ENCODE measurements at places on chromosomes 2 and 18.

DNA sequence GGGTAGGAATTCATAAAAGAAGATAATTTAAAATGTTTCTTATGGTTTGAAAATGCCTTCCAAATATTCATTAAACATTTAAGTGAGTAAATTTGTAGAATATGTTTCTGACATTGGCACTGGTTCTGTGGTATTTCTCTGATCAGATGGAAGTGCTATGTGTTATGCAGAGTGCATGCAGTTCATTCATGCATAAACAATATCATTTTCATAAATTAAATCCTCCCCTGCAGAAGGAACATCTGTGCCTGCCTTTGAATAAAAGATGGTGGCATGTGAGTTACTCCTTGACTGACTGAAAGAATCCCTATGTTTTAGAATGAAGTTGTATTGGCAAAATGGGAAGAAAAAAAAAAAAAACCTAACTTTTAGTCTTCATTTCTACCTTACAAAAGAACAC is 5.9 kb downstream of the NEUROD1 start:
- no peak for DNase-seq

- DNase-seq, result no peak
These were observed 113.0 kb upstream of the SLC1A4 start for GRCh38 chr2:64876137-64876647.

- DNase-seq, result no peak
These were observed 59.4 kb downstream of the NAPG start for GRCh38 chr18:10585260-10585659.

DNA sequence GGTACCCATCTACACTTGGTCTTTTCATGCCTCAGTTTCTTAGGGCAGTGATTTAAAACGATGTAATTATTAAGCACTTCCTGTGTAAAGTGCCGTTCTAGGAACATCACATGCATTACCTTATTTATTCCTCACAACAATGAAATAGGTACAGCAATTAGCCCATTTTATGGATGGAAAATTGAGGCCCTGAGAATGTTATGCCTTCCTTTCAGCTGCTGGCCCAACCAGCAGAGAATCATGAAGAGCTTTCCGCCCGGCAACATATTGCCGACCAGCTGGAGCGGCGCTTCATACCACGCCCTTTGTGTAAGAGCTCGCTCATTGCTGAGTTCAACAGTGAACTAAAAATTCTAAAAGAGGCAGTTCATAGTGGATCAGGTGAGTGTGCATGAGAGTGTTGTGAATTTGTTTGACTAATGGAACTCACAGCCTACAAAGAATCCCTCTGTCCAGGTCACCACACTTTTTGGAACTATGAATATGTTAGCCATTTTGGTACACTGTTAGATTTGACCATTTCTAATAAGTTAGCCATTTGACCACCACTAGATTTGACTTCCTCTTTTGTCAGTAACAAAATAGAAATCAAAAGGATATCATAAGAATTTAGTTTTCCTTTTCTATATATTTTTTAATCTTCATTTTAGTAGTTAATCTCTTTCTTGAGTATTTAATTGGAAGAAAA is 25.6 kb upstream of the RPE start:
- DNase-seq, result no peak

DNA sequence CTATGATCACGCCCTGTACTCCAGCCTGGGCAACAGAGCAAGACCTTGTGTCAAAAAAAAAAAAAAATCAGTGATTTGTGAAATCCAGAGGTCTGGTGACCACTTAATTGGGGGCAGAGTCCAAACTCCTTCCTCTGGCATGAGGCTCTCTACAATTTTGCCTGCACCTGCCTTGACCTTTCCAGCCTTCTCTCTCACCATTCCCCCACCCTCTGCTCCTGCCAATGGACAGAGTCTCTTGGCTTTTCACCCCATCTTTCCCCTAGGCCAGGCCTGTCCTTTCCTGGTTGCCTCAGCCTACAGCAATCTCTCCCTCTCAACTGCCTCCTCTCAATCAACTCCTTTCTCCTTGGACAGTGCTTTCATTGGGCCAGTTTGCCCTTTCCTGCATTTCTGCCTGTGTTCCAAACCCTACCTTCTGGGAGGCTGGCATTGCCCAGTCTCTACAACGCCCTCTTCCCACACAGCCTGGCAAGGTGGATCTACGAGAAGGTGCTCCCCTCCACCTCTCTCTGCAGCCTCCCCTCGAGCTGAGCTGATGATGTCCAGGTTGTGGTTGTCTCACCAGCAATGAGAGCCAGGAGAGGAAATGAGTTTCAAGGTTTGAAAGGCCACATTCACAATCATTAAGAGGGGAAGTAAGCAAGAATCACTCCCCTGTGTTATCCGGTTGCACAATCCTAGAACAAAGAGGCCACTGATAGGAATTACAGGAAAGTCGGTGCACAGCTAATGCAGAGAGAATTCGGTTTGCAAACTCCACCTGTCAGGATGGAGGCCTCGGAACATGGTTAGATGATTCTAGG is 39.5 kb upstream of the NPAS2 start:
- DNase-seq, result no peak

DNA sequence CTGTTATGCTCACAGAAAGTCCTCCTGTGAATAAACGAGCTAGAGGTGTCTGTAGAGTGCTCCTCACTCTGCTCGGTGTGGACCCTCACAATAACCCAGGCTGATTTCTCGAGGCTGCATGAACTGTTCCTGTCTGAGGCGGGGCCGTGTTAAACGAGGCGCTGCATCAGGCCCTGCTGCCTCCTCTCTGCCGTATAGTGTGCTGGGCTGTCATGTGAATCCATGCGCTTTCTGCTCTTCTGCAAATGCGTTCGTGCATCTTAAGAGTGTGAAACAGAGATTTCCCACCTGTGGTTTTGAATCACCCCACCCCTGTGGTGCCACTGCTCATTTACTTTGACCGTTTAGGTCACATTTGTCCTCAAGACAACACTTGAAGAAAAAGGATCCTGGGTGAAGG is 26.2 kb downstream of the TRAF3IP1 start:
- DNase-seq, result no peak

GRCh38 chr2:176193048-176193447 is 4.6 kb downstream of the HOXD1 start:
- no peak for DNase-seq

DNA sequence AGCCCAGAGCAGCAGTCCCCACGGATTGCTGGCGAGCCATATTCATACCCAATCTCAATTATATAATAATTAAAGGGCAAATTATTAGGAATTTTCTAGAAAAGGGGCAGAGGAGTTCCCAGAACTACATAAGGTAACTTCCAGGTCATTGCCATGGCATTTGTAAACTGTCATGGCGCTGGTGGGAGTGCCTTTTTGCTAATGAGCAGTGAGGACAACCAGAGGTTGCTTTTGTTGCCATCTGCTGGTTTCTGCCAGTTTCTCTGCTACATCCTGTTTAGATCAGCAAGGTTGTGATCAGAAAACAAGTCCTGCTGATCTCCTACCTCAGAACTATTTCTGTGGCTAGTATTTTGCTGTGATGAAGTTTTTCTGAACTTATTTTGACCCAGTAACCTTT is 159.8 kb upstream of the PIEZO2 start:
- no peak for DNase-seq

- DNase-seq, result peak; percentile 38
These were observed 23.9 kb downstream of the PECR start for GRCh38 chr2:216057688-216058193.

DNA sequence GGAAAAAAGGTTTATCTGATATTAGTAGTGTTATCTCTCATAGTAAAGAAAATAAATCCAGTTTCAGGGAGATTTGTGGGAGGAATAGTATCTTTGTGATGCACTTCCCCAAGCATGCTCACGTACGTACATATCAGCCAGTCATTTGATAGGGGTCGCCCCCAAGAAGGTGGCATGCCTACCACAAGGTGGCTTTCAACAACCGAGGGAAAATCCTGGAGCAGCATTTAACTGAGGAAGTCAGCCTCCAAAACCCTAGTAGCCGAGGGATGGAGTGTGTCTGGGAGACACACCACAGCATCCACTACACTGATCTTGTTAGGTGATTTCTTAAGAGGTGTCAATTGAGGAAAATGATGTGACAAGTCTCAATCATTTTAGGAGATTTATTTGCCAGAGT is 623.9 kb downstream of the NYAP2 start:
- no peak for DNase-seq

Measured in T-helper 1 cell (primary cell).